ENCODE measurements at places on chromosomes 4 and X.
A peak's percentile ranks its signal among the peaks of the same experiment; 100 is the strongest.

GRCh38 chr4:73902038-73902637 lies 32.9 kb downstream of the CXCL1 start:
- no peak for DNase-seq

DNA sequence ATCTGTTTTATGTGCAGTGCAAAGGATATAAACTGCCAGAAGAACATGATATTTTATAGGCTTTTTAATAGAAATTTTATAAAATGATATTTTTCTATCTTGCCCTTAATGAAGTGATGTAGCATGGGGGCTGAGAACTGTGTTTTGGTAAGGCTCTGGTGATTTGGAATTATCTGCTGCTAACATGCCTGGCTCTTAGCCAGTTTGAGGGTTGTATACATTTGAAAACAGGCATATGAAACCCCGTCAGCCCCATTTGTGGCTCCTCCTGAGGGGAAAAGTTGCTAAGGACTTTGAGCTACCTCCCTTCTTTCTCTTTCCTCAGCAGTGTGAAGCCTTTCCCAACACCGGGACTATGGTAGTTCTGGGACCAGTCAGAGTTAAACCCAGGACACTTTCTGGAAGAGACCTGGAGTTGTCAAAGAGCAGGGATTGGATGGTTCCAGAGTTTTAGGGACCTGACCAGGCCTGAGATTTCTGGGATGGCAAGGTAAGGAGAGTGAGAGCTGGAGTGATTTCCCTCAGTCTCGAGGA lies 4.7 kb downstream of the SFRP2 start:
- DNase-seq = no peak

GRCh38 chr4:40301603-40302002 lies 33.5 kb upstream of the CHRNA9 start:
- DNase-seq = no peak

DNA sequence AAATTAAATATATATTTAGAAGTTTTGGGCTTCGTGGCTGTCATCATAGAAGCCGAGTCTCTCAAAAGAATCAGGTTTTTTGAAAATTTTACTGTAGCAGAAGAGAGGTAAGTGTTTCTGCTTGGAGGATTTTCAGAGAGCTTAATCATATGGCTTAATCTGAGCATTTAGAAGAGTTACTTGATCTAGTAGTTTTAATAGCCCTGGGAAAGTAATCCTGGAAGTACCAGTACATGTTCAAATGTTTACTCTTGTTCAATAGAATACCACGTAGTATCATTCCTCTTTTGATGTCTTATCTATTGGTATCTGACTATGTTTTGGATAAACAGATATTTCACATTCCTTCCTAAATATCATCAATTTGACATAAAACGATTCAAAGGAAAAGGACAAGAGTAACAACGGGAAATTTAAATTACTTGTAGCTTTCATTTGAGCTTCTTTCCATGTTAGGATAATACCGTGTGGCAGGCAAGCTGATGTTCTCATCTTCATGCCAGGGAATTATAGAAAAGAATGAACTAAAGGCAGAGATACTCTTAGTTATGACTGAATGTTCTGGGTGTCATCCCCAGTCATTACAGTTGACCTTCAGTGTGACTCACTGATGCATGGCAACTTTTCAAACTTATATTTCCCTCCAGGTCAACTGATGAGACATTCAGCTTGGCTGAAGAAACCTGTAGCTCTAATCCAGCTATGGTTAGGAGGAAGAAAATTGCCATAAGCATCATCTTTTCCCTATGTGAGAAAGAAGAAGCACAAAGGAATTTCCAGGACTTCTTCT lies 89.8 kb downstream of the FNIP2 start:
- DNase-seq = no peak

GRCh38 chr4:124111411-124111810 lies 601.1 kb downstream of the ANKRD50 start:
- no peak for DNase-seq

DNA sequence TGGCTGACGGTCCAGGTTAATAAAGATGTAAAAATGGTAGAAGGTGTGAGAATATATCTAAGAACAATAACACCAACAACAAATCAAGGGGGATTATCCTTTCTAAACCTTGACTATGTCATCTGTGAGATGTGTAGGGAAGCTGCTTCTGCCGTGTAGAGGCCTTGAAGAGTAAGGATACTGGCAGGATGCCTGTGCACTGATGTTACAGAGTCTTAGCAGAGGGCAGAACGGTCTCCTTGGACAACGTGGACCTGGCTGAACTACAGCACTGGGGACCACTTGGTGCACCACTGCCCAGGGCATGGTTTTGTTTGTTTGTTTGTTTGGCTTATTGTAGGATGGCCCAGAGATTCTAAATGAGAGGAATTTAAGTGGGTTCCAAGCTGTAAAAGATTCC lies 33.5 kb downstream of the GPAT3 start:
- DNase-seq = no peak

- DNase-seq = no peak
These were observed 32.5 kb upstream of the MTMR8 start for GRCh38 chrX:64427787-64428186.

- DNase-seq = no peak
These were observed 261.5 kb upstream of the FTHL17 start for GRCh38 chrX:31333165-31333831.

DNA sequence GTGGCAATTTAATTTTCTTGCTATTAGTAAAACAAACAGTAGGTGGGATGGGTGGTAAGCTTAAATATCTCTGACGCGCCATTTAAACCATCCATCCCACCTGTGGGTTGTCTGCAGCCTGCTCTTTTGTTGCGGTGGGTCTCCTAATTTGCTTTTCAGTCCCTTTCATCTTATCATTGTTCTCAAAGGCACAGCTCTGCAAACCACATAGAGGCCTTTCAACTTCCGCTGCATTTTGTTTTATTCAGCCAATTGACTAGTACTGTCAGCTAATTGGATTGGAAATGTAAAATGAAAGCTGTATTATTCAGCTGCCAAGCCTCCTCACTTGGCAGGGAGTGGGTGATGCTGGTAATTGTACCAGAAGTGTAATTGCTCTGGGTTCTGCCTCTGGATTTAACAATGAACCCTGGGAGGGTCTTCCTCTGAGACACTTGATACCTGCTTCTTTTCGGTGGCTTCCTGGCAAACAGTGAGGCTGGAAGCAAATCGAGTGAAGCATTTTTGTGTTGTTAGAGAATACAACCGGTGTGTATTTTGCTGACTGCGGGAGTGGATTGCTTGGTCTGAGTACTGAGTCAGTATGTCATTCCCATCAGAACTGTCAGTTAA lies 165.6 kb downstream of the FRAS1 start:
- DNase-seq = peak; percentile 96

- DNase-seq = no peak
These were observed 10.9 kb upstream of the PCDH18 start for GRCh38 chr4:137543198-137543597.

GRCh38 chr4:172018358-172018757 lies 205.2 kb downstream of the GALNTL6 start:
- peak; percentile 3 for DNase-seq

DNA sequence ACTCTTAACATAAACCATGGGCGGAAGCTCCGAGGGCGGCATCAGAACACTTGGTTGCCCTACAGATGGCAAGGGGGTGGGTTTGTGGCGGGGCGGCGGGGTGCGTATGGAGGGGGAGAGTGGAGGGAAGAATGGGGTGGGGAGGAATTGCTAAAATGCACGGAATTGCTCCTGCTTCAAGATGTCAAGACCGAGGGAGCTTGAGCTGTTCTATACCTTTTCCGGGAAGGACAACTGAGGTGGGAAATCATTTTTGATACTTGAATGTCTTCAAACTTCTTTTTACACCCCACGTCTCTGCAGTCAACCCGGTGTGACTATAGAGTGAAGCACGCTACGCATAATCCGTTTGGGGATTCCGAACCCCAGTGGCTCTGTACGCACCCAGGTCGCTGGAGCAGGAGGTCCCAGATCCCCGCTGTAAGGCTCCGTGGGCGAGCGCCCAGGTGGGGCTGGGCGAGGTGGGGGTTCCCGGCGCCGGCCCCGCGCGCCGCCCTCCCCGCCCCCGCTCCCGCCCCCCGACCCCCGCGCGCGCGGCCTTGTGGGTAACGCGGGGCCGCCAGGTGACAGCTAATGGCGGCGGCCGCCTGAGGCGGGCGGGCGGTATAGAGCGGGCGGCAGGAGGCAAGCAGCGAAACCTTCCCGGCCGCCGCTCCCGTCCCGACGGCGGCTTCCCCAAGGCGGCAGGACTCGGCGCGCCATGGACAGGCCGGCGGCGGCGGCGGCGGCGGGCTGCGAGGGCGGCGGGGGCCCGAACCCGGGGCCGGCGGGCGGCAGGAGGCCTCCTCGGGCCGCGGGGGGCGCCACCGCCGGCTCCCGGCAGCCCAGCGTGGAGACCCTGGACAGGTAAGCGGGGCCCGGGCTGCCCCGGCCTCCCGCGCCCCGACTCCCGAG lies at the start of gene MTMR1:
MTMR1 (plus strand) TSS at position 566 of the 894 bp plus-strand sequence; CDS start at position 701, 135 bp downstream.
- DNase-seq = peak; percentile 42

GRCh38 chr4:80336582-80336981 lies 1.1 kb downstream of the CFAP299 start:
- DNase-seq = peak; percentile 39

DNA sequence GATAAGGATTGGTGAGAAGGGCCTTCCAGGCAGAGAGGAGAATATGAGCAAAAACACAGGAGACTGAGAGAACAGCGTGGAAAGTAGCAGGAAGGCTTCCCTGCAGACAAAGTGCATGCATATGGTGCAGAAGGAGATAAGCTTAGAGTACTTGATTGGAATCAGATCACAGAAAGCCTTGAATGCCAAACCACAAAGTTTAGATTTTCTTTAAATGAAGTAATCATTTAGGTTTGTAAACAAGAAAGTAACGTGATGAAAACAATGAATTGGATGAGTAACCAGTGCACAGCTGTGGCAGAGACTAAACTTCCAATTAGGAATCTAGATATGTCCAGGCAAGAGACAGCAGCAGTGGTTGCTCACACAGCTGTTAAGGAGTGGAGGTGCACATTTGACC lies 83.8 kb upstream of the C1QTNF7 start:
- DNase-seq = no peak

GRCh38 chr4:114208574-114209151 lies 229.2 kb upstream of the ARSJ start:
- DNase-seq = no peak

DNA sequence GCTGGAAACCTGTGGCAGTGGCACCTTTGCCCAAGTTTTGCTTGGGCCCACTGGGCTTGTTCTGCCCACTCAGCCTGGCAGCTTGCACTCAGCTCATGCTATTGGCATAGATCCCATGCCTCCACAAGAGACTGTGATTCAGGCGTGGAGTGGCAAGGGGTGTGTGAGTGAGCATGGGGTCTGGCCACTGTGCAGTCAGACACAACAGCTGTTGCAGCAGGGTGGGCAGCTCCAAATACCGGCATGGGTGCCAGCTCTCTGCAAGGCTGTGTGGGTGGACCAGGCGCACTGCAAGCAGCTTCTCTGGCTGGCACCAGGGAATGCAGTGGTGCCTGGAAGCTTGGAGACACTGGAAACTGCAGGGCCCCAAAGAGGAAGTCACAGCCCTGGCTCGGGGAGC lies 27.4 kb upstream of the DIPK2B start:
- no peak for DNase-seq

DNA sequence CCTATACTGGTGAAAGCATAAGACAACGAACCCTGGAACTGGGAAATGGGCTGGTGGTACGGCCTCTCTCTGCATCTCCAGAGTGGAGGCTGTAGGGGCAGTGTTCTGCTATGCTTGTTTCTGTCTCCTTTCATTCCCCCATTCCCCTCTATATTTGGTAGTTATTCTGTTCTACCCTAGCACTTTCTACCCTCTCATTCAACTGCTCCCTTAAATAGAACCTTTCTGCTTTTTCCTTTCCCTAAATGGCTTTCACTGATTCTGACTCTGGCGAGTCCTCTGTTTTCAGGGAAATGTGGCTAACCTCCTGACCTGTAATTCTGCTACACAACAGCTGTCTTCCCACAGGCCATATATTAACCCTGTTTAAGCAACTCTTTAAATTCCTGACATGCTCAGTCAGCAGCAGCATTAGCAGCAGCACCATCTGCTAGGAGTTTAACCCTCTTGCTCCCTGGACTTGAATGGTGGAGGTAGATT lies 94.2 kb downstream of the CXCL13 start:
- peak; percentile 17 for DNase-seq

- DNase-seq = no peak
These were observed 18.6 kb downstream of the TRIM2 start for GRCh38 chr4:153222707-153223426.

- DNase-seq = no peak
These were observed 483.7 kb upstream of the INTU start for GRCh38 chr4:127149086-127149485.

DNA sequence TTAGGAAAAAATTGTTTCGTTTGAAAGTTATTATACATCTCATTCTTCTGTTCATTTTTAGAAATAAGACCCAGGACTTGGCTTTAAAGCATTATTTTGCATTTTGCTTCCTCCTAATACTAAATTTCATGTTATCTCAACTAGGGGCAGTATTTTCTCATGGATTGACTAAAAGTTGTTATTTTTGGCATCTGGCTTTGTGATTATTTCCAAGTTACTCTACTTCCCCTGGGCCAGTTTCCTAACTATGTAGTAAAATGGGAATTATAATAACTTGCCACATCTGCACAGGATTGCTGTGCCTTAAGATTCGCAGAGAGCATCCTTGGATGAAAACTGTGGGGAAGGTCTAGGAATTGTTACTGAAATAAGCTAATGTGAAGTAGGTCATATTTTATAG lies 3.0 kb downstream of the RBPJ start:
- no peak for DNase-seq

DNA sequence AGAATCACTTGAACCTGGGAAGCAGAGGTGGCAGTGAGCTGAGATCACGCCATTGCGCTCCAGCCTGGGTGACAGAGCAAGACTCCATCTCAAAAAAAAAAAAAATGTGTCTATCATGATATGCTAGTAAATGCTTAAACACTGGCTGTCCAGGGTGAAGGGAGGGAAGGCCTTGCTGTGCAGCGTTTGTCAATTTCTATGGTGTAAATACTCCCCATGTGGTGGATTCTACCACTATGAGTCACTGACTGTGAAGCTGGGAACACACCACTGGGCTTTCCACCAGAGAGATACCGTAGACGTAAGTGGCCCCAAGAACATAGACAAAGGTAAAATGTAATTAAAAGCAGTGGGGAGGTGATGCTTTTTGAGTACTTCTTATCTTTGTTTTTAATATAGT lies 51.3 kb upstream of the LEF1 start:
- no peak for DNase-seq
